ENCODE measurements at places on chromosomes 3 and 15.

DNA sequence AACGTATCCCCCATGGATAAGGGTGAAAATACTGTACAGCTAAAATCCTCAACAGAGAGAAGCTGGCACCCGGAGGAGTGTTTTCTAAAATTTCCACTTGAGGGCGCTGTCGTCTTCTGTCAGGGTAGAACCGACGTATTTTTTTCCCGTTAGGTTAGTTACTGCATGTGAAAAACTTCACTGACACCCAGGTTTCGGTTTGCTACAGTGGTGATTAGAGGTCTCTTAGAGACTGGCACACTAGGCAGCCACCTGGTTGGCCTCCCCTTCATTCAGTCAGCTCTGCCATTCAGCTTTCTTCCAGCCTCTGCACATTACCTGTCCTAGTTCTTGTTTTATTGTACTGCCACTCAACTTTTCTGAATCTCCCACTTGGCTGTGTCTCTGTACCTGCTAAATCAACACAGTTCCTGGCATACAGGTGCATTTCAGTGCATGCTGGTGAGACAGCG is 18.4 kb downstream of the CCK start:
- DNase-seq, result peak; percentile 88

- DNase-seq, result peak; percentile 76
These were observed 41.3 kb upstream of the TRIM42 start for GRCh38 chr3:140636406-140637138.

DNA sequence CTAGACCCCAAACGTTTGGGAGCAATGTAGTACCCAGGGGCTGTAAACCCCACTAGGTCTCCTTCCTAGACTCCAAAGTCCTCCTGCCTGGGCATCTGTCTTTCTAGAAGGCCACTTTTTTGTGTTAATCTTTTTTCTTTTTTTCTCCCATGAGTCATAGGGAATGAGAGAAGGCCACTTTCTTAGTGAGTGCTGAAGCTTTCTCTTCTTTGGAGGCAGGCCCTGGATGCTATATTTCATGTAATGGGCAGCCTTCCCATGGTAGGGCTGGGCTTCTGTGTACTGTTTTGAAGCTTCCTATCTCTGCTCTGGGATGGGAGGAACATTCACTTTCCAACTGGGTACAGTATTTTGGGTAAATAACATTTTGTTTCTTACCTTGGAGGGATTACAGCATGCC is 15.2 kb upstream of the RTP2 start:
- no peak for DNase-seq

DNA sequence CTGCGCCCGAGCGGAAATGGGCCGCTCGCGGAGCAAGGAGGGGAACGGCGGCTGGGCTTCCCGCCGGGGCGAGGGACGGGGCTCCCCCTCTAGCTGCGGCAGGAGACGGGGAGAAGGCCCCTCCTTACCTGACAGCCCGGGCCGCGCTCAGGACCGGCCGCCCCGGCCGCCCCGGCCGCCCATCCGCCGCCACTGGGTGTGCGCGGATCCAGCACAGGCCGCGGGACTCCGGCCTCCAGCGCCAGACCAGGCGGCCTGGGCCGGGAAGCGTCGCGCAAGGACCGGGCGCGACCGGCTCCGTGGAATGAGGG is 296 bp downstream of the TPRA1 start:
- no peak for DNase-seq

DNA sequence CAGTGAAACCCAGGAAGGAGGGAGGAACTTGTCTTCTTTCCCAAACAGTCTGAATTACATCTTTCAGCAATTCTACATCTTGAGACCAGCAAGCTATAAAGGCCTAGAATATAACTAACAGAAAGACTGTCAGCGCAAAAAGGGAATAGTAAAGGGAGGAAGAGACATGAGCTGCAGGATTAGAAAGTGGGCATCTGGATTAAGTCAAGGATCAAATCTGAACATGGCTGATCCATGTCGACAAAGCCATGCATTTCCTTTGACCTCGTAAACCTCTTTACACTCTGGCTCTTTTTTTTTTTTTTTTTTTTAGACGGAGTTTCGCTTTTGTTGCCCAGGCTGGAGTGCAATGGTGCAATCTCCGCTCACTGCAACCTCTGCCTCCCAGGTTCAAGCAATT is 35.4 kb upstream of the KCNMB3 start:
- no peak for DNase-seq

GRCh38 chr3:152964911-152965609 is 130.1 kb downstream of the P2RY1 start:
- DNase-seq, result no peak

GRCh38 chr15:82812994-82813393 is 3.6 kb downstream of the WHAMM start:
- no peak for DNase-seq

DNA sequence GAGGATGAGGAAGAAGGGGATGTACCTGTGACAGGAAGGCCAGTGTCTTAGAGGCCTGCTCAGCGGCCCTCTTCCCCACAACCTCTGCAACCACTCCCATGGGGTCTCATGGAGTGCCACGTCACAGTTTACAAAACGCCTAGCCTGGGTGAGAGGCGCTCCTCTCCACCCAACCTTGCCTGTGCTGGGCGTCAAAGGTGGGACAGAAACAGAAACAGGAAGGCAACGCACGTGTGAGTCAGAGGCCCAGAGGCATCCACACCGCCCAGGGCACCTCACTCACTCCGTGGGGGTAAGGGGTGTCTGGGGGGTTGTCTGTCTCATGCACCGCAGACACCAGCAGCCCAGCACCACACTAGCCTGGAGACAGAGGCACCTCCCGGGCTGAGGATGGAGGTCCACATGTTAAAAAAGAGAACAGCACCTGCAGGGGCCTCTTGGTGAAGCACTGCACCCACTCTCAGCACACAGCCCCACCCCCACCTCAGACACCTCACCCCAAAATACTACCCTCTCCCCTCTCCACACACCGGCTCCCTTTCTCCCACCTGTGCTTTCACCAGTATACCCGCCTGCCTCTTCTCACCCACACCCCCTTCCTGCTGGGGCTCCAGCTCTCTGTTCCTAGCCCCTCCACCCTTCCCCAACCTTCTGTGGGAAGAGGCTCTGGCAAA is 4.7 kb upstream of the CALML4 start:
- DNase-seq, result no peak

DNA sequence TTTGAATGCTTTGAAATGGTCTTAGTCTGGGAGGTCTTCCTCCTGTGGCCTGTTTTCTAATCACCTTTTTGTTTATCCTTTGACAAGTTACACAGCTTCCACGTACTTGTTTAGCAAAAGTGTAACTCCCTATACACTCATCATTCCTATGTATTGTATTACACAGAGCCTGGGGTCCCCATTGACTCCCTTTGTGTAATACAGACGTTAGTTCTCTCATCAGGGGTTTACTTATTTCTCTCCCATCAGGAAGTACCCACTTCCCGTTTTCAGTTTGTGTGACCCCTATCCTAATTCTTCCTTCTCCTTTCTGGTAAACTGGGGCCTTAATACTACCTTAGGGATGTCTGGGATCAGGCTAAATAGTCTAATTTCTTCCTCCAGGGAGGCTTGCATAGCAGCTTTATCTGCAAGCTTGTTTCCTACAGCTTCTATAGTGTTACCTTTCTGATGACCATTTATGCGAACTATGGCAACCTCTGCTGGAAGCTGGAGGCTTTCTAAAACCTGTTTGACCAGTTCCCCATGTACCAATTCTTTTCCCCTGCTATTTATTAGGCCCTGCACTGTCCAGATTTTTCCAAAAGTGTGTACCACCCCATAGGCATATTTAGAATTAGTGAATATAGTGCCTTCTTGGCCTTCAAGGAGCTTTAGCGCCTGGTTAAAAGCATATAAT is 22.4 kb downstream of the ARL8B start:
- peak; percentile 76 for DNase-seq

DNA sequence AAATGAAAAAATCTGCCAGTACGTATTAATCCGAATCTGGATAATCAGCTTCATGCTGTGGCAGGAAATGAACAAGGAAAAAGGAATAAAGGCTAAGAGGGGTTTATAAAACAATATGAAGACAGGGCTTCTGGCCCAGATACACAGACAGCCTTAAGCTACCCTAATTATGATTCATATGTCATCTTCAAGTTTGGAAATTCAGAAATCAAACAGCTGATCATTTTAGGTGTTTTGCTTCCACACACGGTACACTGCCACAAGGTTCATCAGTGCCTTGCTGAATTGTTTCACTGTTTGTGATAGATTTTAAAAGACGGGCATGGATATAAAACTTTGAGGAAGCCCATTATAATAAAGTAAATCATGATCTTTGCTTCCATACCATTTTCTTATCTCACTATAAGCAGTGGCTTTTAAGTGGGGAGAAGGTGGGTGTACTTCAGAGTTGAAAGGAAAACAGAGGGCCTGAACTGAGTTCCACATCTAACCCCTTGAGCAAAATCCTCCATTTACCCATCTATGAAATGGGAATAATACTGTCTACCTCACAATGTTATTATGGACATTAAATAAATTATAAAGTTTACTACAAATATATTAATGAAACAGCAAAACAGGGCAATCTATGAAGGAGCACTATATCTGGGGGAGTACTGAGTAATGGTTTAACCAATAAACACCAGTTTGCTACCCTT is 15.7 kb downstream of the GTPBP8 start:
- no peak for DNase-seq

GRCh38 chr15:59591356-59591755 is 20.2 kb upstream of the GCNT3 start:
- DNase-seq, result no peak

GRCh38 chr3:81195478-81195877 is 566.0 kb downstream of the GBE1 start:
- DNase-seq, result peak; percentile 6

- DNase-seq, result no peak
These were observed 25.4 kb downstream of the RUVBL1 start for GRCh38 chr3:128098234-128098633.

DNA sequence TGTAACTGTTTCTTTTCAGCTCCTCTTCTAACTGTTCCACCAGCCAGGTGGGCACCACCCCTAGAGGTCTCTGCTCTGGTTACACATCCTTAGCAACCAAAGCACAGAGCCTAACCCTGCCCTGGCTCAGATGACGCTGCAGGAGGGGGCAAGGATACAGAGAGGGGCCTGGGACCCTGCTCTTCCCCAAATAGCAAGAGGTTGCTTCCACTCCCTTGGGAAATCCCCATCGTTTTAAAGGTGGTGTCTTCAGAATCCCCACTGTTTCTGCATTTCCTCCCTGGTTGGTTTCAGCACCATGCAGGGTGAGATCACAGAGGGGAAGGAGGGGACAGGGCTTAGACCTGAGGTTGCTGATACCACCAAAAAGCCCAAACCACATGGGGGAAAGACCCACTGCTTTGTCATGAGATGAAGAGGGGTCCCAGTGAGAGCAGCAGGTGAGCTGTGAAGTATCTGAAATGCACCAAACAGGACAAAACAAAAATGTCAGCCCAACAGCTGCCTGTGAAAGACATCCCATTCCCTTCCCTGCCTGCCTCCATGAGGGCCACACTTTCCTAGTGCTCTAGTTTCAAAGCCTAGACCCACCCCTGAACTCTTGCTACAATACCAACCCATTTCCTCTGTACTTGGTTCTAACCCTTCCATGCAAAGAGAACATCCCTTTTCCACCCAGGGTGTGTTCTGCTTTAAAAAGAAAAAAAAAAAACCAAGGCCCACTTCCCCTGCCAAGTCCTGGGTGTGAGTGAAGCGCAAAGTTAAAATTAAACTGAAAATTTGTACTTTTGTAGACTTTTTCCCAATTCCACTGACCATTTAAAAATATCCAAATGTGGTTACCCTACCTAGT is 29.0 kb downstream of the ANP32A start:
- no peak for DNase-seq

GRCh38 chr3:40192628-40193027 is 116.9 kb upstream of the EIF1B start:
- peak; percentile 34 for DNase-seq

DNA sequence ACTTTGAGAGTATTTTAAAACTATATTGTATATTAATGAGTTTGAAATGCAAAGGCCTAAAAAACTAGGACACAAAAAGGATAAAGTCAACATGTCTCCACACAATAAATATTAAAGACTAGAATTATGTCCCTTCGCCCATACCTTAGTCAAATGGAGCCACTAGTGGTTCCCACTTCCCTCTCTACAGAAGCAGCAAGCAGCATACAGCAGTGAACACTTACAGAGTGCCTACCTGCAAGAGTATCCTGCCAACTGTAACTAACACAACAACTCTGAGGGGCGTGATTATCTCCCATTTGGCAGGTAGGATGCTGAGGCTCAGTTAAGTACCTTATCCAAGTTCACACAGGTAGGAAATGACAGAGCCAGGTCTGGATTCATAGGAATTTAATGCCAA is 17.2 kb downstream of the DYNC1LI1 start:
- DNase-seq, result no peak

DNA sequence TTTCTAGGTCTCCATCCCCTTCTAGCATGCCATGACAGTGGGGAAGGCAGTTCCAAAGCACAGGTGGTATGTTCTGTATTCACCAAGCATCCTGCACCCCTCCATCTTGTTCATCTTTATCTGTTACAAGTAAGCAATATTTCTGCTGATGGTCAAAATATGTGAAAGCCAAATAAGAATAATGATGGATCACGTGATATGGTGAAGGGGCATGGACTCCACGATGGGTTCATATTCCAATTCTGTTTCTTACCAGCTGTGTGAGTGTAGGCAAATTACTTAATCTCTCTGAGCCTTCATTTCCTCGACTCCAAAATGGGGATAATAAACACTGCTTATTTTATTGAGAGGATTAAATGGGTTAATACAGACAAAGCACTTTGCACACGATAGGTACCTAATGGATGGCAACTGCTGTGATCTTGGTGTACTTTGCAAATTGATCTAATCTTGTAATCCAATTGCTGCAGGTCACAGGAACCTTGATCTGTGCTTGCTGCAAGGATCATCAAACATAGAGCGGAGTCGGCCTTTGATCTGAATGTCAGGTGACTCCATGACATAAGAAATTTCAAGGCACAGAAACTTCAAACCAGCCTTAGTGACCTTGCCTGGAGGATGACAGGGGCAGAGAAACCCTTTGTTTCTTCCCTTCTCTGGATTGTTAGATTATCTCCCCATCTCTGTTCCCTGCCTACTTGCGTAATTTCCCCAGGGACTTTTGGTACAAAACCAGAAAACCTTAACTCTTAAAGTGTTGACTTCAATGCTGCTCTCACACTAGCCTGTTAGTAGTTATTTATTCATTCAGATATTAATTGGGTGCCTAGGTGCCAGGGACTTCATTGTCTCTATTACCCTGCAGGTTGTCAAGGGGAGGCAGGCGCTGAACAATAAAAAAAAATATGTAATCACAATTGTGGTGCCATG is 25.8 kb downstream of the SIAH2 start:
- no peak for DNase-seq

- no peak for DNase-seq
These were observed 40.1 kb downstream of the SGO1 start for GRCh38 chr3:20145874-20146273.

DNA sequence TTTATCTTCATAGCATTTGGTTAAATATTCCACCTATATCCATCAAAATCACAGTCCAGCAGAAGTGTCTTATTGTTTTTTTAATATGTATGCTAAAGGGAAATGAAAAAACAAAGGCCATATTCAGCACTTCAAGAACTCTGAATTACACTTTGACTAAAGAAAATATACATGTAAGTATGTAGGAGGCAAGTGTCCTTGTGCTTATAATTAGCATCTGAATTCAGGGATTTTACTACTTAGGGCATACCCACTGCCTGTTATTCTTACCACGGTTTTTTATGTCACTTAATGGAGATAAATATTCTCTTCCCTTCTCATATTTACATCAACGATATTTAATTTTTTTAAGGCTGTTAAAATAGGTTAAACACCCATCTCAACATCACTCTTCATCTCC is 117.3 kb downstream of the TBC1D5 start:
- DNase-seq, result no peak

Data from PC-3 (cell line).